Kidney (tissue), 22 donors: ENCODE measurements at places on chromosomes 7 and 10.

GRCh38 chr7:132318352-132319318 lies 257.6 kb downstream of the PLXNA4 start:
- peak; percentile 93 for DNase-seq

DNA sequence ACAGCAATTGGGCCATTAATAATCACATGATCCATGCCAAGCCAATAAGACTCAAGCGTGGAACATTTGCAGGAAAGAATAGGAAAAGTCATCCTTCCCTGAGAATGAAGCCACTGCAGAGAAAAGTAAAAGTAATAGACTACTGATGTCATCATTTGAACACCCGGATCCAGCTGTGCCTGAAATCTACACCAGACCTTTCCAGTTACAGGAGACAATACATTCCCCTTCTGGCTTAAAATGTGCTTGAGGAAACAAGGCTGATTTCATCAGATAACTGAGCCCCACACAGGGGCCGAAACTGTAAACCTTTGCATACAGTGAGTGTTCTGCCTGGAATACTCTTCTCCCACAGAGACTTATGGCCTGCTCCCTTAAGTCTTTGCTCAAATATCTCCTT lies 232.8 kb downstream of the KCNMA1 start:
- DNase-seq, result no peak

DNA sequence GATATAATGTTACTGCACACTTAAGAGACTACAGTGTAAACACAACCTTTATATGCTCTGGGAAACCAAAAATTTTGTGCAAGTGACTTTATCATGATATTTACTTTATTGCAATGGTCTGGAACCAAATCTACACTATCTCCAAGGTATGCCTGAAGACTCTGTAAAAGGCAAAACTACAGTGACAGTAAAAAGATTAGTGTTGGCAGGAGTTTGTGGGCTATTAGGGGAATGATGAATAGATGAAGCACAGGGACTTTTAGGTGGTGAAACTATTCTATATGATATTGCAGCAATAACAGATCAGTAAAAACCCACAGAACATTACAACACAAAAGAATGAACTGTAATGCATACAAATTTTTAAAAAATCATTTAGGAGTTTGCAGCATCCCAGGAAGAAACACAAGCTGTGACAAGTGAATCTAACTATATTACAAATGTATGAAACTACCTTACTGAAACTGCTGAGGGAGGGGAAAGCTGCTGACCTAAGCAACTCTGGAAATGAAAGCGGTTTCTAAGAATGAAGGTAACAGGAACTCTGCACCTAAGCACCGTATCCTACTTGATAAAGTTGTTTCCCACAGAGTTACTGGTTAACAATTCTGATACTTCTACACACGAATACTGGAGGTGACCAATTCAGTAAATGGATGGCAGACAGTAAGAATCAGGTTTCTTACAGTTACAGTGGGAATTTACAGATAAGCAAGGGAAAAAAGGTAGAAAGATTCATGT lies 82.6 kb downstream of the ATE1 start:
- DNase-seq, result no peak

GRCh38 chr10:87847550-87847949 lies 15.8 kb downstream of the KLLN start:
- DNase-seq, result no peak
